ENCODE measurements at places on chromosomes 11 and 22.

GRCh38 chr11:70670676-70671034, 272.3 kb downstream of the CTTN start:
- no peak for DNase-seq

GRCh38 chr22:21585389-21585788, 17.9 kb downstream of the UBE2L3 start:
- DNase-seq = no peak

DNA sequence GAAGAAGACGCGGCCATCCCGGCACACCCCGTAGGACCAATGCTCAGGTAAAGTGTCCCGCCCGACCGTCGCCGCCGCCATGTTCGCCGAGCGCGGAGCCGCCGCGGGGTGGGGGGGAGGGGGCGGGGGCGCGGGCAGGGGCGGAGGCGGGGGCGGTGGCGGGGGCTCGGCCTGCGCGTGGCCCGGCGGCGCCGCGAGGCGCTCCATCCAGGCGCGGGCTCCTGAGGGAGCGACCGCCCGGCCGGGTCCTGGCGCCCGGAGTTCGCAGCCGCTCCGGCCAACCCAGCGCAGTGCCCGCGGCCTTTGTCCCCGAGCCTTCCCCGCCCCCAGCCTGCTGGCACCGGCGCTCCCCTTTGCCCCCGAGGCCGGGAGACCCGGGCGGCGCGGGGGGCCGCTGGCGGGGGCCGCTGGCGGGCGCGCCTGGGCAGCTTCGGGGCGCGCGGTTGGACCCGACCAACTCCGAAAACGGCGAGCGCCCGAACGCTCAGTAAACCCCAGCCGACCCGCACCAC, at the start of gene PLEKHA7:
PLEKHA7 (minus strand) TSS at position 94 of the 512 bp plus-strand sequence; CDS start at position 81, 13 bp downstream.
- DNase-seq = no peak

GRCh38 chr22:35638001-35638400, 10.2 kb upstream of the APOL6 start:
- no peak for DNase-seq

GRCh38 chr22:37394341-37394740, 32.9 kb downstream of the ELFN2 start:
- no peak for DNase-seq

GRCh38 chr11:103241574-103241973, 132.3 kb downstream of the DYNC2H1 start:
- no peak for DNase-seq

- DNase-seq = no peak
Observed at GRCh38 chr11:8097468-8097867, 16.5 kb downstream of the TUB start.

DNA sequence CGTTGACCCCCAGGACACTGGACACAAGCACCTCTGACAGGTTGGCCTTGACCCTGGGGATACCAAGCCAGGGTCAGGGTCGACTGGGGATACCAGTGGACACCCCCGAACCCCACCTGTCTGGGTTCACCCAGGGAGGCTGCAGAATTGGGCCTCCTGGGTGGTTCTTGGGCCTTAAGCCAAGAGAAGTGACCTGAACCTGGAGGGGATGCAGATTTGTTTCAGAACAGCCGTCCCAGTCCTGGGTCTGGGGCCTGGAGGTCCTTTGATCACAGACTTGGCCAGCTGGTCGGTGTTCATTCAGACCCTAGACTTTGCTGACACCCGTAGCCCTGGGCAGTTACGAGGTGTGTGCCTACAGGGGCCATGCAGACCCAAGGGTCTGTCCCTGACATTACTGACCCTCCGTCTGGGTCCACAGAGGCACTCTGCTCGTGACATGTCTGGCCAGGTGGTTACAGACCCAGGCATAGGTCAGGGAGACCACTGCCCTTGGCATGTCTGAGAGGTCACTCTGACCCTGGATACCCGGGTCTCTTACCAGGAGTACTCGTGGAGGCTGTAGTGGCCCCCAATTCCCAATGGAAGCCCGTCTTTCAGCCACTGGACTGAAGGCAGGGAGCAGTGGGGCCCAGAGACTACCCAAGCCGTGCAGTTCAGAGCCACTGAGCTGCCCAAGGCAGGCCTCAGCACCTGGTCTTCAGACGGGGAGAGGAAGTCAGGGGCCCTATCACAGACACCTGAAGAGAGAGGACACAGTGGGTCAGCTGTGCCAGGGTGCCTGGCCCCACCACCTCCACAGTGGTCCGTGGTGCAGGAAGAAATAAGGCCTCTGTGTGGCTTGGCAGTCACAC, 6.4 kb downstream of the SIGIRR start:
- no peak for DNase-seq

GRCh38 chr22:43706571-43707328, 105.4 kb downstream of the EFCAB6 start:
- no peak for DNase-seq

DNA sequence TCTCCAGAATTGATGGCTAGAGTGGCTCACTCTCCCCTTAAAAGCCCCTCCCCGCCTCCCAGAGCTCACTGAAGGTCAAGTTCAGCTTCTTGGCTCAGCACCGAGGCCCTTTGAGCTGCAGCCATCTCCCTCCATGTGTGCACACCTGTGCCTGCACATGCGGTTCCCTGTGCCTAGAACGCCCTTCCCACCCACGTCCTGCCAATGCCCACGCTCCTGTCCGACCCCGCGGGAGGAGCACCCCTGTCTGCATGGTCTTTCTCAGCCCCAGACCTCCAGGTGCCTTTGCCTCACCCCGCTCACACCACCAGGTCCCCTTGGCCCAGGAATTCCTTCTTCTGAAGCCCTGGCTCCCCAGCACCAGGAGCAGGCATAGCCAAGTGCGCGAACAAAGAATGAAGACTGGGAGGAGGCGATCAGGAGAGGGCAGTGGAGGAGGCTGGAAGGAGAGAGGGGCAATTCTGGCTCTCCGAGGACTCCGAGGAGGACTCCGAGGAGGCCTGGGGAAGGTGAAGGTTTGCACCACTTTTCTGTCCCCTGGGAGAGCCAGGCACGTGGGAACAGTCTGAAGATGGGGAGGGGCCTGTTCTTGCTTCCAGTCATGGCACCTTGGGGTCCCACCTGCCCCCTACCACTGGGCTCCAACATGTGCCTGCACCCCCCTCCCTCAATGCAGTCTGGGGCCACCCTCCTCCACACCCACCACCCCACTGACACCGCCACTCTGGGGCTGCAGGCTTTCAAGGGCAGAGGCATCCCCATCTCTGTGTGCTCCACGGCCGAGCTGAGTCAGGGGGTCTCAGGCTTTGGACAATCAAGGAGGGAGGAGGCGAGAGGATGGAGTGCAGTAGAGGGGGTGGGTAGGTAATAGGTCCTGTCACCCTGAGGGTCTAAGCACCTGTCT, 17.7 kb downstream of the IGF2 start:
- DNase-seq = no peak

- no peak for DNase-seq
Observed at GRCh38 chr22:40385036-40385782, 14.8 kb downstream of the SGSM3 start.

DNA sequence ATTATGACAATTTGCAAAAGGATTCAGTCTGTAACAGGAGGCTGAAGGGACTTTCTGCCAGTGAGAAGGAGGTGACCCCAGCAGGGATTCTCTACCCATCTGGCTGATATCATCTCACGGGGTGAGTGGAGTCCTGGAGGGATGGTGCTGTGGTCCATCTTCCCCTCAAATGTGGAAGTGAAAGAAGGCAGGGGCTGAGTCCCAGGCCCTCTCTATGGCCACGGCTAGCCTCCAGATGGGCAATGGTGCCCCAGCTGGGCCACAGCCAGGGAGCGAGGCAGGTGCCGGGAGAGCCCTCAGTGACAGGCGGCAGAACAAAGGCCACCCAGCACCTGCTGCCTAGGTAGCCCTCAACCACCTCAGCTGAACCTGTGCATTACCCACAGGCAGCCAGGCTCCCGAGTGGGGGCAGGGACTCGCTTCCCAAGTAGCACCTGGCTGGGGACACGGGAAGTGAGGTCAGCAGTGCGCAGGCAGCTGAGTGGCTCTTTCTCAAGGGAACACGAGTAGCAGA, 6.7 kb downstream of the NECTIN1 start:
- DNase-seq = no peak

GRCh38 chr11:129428557-129428956, 52.9 kb downstream of the BARX2 start:
- no peak for DNase-seq

GRCh38 chr22:39220890-39221850, 23.6 kb downstream of the PDGFB start:
- DNase-seq = no peak

- DNase-seq = no peak
Observed at GRCh38 chr11:121449123-121449522, 3.0 kb upstream of the SORL1 start.

DNA sequence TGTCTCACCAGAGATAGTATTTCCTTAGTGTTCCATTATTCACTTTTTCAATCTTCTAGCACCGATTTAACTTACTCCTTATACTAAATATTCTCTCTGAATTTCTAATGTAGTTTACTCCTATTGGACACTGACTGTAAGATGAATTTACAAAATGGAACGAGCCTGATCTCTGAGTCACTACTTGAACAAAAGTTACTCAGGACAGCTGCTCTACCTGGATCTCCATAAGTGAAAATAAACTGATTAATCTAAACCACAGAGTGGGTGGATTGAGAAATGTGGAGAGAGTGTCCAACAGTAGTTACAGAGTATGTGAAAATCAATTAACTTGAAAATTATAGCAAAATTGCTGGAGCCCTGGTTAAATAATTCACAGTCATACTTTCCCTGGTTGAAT, 141.7 kb upstream of the CHORDC1 start:
- DNase-seq = no peak

- no peak for DNase-seq
Observed at GRCh38 chr11:133147625-133148024, 384.7 kb downstream of the OPCML start.

- DNase-seq = no peak
Observed at GRCh38 chr11:100955318-100955717, 174.3 kb downstream of the PGR start.

DNA sequence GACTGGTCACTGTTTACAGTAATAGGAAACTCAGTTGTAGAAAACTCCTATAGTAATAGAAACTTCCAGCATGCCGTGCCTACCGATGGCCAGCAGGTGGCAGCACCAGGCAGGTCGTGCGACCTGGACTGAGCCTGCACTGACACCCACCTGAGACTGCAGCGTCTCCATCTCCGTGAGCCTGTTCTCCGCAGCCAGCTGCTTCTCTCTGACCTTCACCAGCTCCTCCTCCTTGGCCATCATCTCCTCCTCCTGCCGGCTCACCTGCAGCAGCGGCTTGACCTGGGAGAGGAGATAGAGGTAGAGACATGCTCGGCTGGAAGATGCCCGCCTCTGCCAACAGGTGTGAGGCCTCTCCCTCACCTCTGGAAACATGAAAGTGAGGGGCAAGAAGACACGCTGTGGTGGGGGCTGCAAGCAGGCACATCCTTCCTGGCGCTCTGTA, 48.5 kb downstream of the APOL1 start:
- peak; percentile 76 for DNase-seq

GRCh38 chr22:24201681-24202614, 20.7 kb downstream of the SUSD2 start:
- no peak for DNase-seq

DNA sequence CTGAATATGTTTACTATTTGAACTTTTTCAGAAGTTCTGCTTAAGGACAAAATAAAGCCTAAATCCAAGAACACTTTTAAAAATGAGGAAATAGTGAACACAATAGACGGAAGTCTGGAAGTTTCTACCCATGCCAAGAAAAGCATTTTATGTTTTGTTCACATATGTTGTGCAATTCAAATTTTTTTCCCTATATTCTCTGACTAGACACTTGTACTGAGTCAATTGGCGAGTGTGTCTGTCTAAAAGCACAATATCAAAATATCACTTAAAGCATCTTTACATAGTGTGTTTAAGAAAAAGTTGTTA, 29.2 kb downstream of the INCENP start:
- no peak for DNase-seq

GRCh38 chr11:28223577-28223976, 115.4 kb downstream of the METTL15 start:
- DNase-seq = no peak

GRCh38 chr22:27022896-27023361, 365.5 kb downstream of the MIAT start:
- DNase-seq = no peak

- no peak for DNase-seq
Observed at GRCh38 chr11:121281698-121282097, 10.9 kb upstream of the SC5D start.

DNA sequence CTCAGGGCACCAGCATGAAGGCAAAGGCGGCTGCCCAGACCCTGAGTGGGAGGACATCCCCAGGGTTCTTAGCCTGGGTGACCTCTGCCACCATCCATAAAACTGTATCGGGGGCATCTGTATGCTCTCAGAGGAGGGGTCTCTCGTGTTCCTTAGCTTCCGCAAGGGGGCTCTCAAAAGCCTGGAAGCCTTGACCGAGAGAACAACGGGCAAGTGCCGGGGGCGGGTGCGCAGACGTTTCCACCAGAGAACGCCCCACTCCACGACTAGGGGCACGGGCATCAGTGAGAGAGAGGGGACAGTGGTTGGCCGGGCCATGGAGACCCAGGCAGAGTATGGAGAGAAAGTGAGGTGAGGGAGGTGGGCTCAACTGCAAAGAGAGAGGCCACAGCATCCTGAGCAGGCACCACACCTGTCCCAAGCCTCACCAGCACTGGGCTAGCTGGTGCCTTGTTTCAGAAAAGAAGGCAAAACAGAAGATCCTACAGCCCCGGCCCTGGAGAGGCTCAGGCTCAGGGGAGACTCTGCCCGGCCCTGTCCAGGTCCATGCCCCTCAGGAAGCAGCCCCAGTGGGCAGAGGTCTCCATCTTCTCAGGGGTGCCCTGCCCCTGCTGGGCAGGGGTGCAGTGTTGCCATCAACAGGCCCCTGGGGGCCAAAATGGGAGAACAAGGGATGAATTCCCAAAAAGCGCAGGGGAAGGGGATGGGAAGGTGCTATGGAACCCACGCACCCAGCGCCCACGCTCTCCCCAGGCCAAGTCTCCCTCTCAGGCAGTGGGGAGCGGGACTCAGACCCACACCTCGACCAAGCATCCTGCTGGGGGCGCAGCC, 5.9 kb downstream of the TSPAN32 start:
- DNase-seq = no peak

DNA sequence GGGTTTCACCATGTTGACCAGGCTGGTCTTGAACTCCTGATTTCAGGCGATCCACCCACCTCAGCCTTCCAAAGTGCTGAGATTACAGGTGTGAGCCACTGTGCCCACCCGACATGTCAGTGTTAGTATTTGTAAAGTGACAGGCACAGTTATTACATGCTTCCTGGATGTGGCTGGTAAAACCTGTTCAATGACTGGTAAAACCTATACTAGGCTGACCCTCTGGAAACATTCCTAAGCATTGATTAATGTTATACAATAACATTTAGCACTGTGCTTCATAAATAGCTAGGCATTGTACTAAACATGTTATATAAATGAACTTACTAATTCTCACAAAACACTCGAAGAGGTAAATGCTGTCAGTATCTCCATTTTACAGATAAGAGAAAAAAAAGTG, 20.9 kb upstream of the JHY start:
- no peak for DNase-seq

- no peak for DNase-seq
Observed at GRCh38 chr11:35494957-35495490, 30.4 kb downstream of the PAMR1 start.

- DNase-seq = no peak
Observed at GRCh38 chr11:64224891-64225607, 937 bp downstream of the TRPT1 start.

Measured in mesenchymal stem cell (in vitro differentiated cells and primary cell).